ENCODE measurements at places on chromosomes 2 and 18. TPM values are rescaled to one million over a fixed set of nuclear protein-coding genes. Genes with fewer than 3 reads are reported as not detected.

C2orf15 gene
- 0.13 TPM for total RNA-seq

MYL12B gene
- total RNA-seq = 866 TPM

ANKRD23 gene
- 1.1 TPM for total RNA-seq

TTC21B gene
- total RNA-seq = 20.9 TPM

UGT1A10 gene
- total RNA-seq = not detected

TLX2 gene
- not detected for total RNA-seq

DAW1 gene
- total RNA-seq = not detected

Data from dermis microvascular lymphatic vessel endothelial cell (primary cell).